Non-pigmented ciliary epithelial cell (primary cell): ENCODE measurements at places on chromosomes 11 and 22.

- DNase-seq = no peak
Observed at GRCh38 chr22:24077416-24077815, 66.3 kb downstream of the CABIN1 start.

- DNase-seq = peak; percentile 15
Observed at GRCh38 chr11:119262668-119263351, 54.1 kb downstream of the MCAM start.

- DNase-seq = no peak
Observed at GRCh38 chr11:116829525-116830183, at the start of gene APOC3. APOC3 (plus strand) TSS chr11:116829907; CDS start chr11:116830583, 676 bp downstream.

DNA sequence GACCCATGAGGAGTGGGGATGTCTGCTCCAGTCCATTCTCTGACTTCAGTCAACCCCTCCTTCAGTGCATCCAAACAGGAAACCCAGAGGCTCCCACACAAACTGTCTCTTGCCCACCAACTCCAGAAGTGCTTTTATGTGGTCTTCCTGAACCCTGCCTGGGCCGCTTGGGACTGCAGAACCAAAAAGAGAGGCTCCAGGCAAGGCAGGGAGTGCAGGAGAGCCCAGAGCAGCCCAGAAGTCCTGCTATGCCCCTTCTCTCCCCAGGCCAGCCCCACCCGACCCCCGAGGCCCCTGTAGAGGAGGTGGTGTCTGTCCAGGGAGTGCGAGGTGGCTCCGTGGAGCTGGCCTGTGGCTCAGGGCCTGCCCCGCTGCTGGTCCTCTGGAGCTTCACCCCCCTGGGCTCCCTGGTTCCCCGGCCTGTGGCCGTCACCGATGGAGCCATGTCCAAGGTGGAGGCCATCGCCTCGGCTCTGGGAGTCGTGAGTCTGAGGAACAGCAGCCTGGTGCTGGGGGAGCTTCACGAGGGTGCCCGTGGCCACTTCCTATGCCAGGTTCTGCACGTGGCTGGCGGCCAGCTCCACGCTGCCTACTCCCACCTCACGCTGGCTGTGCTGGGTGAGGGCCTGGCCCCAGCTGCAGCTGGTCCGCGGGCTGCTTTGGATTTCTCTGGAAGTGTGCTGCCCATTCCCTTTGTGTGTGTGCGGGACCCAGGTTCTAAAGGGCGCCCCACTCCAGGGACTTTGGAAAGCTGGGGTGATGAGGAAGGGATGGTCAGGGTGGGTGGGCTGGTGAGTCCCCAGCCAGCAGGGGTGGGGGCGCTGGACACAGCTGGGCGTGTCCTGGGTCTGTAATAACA lies 1.8 kb downstream of the VSIG10L2 start:
- DNase-seq = no peak

GRCh38 chr11:55345306-55345705 lies 2.3 kb downstream of the OR4A16 start:
- DNase-seq = no peak

DNA sequence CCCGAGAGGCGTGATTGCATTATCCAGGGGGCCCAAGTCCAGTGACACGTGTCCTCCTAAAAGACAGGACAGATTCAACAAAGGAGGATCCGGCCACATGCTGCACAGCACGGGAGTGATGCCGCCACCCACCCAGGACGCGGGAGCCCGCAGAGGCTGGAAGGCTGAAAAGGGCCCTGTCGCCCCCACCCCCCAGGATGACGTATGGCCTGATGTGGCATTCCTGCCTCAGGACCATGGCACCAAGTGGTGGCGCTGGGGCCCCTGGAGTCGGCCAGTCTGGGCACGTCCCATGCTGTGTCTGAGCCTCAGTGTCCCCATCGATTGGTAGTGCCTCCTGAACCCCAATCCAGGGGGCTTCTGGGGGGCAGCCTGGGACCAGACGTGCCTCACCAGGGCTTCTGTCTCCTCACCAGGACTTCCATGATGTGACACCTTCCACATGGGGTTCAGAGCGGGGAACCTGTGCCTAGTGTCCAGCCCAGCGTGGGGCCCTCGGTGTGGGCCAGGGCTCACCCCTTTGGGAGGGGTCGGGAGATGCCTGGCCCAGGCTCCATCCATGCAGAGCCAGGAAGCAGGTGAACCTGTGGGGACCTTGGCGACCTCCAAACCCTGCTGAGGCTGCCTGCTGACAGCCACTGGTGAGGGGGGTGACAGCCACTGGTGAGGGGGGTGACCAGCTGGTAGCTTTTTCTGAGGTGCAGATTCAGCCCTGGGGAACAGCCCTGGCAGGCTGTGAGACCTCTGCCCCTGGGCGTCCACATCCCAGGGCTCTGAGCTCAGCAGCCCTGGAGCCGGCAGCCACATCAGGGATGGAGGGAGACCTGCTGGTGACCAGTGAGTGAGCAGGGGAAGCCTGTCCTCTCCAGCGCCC lies 75.3 kb downstream of the KCNQ1 start:
- no peak for DNase-seq

- DNase-seq = no peak
Observed at GRCh38 chr11:132343445-132344175, 973.2 kb downstream of the NTM start.
